ENCODE measurements at places on chromosomes 5 and 9.

- DNase-seq: no peak
These were observed 45.9 kb downstream of the MEGF9 start for GRCh38 chr9:120668399-120668798.

- DNase-seq: no peak
These were observed 98.9 kb downstream of the MAP1B start for GRCh38 chr5:72206160-72206559.

DNA sequence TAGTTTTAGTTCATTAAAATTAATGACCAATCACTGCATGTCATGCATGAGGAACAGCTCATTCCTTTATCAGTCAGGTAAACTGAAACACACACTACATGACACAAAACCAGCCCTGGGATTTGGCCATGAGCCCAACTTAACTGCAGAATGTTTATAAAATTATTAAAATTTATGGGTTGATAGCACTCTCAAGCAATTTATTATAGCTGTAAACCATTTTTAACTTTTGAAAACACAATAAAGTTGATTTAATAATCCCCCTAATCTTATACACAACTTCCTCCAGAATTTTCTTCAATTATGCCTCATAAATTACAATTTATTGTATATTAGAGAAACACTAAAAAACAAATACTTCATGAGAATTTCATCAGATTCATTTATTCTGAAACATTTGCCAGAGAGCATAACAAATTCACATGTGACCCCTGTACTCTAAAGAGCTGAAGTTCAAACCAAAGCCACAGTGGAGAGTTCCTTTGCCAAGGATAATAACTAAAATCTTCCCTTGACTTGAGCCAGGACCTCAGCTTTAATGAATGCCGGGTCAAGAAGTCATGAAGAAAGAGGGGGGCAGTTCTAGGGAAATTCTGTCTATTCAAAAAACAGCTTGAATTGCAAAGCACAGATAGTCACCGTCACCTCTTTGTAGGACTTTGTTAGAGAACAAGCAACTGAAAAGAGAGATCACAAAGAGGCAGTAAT, 763.7 kb upstream of the GRAMD2B start:
- no peak for DNase-seq

DNA sequence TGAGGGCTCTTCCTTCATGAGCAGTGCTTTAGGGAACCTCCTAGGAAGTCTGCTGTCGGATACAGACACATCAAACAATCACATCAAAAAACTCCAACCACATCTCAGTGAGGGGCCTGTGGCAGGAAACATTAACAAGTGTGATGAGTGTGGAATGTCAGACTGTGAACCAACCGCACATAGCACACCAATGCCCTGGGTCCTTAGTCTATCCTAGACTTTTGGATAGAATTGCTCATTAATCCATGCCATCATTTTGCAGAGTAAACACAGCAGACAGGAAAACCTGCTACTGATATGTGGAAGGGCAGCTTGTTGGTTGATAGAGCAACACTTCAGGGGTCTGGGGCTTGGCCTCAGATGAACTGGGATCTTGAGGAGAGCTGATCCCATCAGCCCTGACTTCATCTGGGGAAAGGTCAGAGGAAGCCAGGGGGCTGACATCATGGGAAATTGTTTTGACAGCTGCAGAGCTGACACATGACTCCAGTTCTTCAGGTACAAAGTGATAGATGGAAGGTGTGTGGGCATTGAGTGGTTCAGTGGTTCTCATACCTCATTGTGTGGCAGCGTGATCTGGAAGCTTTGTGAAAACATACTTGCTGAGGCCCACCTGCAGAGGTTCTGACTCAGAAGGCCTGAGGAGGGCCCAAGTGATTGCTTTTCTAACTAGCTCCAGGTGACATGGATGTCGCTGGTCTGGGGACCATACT, 193.3 kb downstream of the DIRAS2 start:
- DNase-seq: no peak

DNA sequence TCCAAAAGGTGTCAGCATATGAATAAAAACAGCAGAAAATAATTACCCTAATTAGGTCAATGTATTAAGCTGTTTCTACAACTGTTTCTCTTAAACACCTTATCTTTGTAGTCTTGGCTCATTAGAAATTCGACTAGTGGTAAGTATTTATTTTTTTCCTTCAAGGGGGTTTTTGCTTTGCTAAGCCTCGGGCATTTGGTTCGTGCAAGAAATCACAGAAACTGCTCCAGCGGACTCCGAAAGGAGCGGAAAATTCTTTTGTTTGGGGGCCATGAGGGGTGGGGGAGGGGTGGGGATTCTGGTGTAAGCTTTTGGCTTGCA, 757 bp downstream of the ZBED3 start:
- DNase-seq: no peak

DNA sequence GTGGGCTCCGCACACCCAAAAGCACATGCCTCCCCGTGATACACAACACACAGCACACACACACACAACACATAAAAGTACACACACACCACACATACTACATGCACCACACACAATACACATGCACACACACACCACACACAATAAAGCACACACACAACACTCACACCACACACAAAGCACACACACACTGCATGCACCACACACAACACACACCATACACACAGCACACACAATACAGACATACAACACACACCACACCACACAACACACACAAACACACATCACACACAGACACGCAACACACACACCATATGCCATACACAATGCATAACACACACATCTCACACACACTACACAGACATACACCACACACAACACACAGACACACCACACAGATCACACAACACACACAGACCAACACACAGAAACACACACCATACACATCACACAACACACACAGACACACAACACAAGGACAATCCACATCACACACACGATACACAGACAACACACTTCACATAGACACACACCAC, 3.4 kb upstream of the CCDC187 start:
- DNase-seq: no peak

DNA sequence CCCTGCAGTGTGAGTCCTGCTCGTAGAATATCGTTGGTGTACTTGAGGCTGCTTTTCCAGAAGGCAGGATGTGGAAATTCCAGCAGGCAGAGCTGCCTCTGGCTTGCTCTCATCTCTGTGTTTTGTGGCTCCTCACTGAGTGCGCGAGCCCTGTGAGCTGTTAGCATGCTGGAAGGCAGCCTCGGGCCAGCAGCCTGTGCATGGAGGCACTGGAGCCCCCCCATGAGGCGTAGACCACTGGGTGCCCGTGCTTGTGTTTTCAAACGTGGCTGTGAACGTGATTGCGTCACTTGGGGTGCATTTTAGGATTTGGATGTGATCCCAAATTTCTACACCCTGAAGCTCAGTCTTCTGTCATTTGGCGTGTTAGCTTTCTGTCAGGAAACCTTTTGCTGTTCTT, 3.2 kb downstream of the WDR5 start:
- DNase-seq: no peak

- no peak for DNase-seq
These were observed 20.6 kb downstream of the PSMB7 start for GRCh38 chr9:124394596-124394995.

DNA sequence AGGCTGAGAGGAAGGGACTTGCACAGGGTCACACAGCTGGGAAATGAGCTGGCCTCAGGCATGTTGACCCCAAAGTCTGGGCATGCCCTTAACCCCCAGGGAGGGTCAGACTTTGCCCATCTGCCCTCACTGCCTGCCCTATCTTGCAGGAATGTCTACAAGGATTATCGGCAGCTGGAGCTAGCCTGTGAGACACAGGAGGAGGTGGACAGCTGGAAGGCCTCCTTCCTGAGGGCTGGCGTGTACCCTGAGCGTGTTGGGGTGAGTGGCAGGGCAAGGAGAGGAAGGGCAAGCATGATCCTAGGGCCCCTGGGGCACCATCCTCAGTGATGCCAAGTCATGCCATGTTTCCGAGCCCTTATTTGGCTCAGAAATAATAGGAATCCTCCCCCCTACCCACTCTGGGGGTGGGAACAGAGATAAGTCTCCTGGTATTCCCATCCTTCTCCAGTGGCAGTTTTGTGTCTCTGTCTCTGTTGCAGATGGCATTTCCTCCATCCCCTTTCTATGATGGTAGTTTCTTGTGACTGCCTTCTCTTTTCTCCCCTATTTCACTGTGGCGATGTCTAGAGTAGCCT, 28.5 kb downstream of the GOLGA2 start:
- DNase-seq: no peak

DNA sequence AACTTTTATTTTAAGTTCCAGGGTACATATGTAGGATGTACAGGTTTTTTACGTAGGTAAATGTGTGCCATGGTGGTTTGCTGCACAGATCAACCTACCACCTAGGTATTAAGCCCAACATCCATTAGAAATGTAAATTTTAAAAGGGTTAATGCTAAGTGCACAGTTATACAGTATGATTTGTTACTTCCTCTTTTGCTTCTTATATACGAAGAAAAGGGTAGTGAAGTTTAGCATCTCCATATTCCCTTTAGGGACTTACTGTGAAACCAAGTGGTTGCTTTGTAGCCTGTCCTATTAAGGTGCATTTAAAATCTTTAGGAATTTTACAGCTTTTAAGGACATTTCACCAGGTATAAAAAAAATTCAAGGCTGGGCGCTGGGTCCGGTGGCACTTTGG, 46.4 kb downstream of the RBM27 start:
- DNase-seq: no peak

- DNase-seq: no peak
These were observed 281.8 kb downstream of the AOPEP start for GRCh38 chr9:95008151-95008771.

DNA sequence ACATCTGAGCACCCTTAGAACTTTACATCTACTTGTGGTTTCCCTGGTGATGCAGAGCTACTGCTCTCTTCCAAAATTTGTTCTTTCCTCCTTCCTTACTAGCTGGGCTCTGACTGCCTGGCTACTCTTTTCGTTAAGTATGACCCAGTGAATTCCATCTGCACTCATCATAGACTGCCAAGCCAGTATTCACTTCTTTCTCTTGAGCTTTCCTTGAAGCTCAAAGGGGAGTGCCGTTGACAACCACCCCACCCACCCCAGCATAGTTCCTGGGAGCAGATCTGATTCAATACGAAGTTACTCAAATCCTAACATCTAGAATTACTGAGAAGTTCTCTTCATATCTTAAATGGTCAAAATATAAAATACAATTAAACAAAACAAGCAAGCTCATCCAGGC, 190.5 kb downstream of the ADAMTS12 start:
- no peak for DNase-seq

- no peak for DNase-seq
These were observed 8.1 kb downstream of the MTMR12 start for GRCh38 chr5:32304622-32305021.

- DNase-seq: no peak
These were observed 222.5 kb upstream of the TAS2R1 start for GRCh38 chr5:9852671-9853070.

DNA sequence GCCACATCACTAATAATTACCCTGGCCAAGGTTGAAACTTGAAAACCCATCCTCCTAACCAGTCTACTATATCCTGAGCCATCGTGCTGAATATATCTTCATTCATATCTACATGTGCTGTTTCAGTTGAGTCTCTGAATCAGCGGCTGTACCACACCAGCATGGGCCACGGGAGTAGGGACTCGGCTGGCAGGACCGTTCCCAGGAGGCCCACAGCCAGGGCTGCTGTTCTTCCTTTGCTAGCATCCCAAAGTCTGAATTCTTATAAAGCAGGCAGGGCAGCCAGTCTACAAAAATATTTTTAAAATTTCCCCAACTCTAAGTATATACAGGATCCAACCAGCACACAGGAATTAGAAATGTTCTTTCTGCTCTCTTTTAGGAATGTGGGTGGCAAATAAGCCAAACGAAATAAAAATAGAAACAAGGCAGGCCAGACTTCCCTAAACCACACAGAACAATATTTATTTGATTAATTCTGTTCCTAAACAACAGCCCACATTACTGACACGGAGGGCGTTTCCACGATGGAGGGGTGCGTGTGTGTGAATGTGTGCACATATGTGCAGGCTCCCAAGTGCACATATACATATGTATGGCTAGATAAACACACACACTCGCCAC, 42.8 kb upstream of the EQTN start:
- no peak for DNase-seq

GRCh38 chr5:74336297-74336696, 304.2 kb downstream of the ENC1 start:
- no peak for DNase-seq

DNA sequence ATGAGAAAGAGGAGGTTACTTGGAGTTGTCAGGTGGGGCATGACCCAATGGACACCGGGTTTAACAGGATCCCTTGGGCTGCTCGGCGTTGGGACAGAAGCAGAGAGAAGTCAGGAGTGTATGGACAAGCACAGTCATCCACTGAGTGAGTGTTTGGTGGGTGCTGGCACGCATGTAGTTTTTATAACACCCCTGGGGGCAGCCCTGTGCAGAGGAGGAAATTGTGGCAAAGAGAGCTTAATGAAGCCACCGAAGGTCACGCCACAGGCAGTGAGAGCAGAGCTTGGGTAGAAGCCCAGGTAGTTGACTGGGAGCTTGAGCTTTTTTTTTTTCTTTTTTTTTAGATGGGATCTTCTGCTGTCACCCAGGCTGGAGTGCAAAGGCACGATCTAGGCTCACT, 43.2 kb upstream of the IER5L start:
- no peak for DNase-seq

GRCh38 chr9:33620738-33621439, 96.8 kb downstream of the ANKRD18B start:
- DNase-seq: no peak

GRCh38 chr9:133360400-133361393, 4.3 kb downstream of the SURF2 start:
- DNase-seq: no peak

Measured in stimulated activated CD8-positive, alpha-beta memory T cell treated with anti-CD3 and anti-CD28 coated beads, Interleukin-4, amount 100 ng/mL, for 4 hours (primary cell).